ENCODE measurements at places on chromosomes 3 and 15.

DNA sequence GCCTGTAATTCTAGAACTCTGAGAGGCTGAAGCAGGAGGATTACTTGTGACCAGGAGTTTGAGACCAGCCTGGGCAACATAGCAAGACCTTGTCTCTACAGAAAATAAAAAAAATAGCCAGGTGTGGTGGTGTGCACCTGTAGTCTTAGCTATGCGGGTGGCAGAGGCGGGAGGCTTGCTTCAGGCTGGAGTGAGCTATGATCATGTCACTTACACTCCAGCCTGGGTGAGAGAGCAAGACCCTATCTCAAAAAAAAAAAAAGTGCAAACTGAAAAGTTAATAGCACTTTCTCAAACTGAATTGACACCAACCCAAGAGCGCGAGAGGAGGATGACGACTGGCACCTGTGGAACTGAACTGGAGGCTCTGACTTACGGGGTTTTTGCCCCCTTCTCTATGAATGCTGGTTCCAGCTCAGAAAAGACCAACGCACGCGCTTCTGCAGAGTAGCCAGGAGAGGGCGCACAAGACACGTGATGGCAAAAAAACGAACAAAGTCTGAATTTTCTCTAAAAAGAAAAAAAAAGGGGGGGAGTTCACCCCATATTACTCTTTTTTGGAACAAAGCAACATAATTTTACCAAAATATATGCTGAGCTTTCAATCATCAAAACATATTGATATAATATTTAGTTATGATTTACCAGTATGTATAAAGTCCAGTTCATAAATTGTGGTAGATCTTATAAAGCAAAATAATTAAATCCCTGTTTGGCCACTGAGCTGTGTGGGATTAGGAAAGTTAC, 23.7 kb downstream of the CFAP92 start:
- peak; percentile 26 for DNase-seq

DNA sequence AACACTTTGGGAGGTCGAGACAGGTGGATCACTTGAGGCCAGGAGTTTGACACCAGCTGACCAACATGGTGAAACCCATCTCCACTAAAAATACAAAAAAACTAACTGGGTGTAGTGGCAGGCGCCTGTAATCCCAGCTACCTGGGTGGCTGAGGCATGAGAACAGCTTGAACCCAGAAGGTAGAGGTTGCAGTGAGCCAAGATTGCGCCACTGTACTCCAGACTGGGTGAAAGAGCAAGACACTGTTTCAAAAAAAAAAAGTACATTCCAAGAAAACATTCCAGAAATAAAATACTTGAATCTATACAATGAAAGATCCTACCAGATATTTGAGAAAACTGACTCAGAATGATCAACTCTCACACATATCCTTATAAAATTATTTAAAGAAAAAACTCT, 30.4 kb downstream of the TFDP2 start:
- no peak for DNase-seq

DNA sequence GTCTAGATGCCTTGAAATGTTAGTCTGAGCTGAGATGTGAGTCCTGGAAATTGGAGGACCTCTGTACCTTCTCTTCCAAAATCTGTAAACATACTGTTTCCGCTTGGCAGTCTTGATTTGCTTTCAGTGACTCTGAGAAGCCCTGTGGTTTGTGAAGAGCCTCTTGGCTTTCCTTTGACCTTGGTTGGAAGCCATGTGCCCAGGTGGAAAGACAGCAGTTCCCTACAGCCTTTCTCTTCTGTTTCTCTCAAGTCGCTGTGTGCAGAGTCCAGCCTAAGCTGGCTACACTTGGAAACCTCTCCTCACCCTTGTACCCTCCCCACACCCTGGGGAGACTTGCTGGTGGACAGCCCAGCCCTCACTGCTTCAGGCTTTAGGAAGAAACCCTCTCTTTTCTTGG, 129.8 kb upstream of the CTDSPL start:
- no peak for DNase-seq

DNA sequence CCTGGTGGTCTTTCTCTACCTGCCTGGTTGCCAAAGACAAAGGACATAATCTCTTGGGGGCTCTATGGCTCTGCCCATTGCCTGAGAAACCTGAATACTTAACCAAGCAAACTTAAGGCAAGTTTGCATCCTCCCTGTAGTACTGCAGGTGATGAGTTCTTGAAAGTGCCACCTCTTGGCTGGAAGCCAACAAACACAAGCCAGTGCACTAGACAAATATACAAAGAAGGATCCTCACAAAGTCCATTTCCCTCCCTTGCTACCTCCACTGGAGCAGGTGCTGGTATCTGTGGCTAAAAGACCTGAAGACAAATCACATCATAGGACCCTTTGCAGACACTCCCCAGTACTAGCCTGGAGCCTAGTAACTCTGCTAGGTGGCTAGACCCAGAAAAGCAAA, 772.3 kb downstream of the SI start:
- no peak for DNase-seq

GRCh38 chr3:56879436-56880215, 77.9 kb upstream of the ARHGEF3 start:
- no peak for DNase-seq

DNA sequence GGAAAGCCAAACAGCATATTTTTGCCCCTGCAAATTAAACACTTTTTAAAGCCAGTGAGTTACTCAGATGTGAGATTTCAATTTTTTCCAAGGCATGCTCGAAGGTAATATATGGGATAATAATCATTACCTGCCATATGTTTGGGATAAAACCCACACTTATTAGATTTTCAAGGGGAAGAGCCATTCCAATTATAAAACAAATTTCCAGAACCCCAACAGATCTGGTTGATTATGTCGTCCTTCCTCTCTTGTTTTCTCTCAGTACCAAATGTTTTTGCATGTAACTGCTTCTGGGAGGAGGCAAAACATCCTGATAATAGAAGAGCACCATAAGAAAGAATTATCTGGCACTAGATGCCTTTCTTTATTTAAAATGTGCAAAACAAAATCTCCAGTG, 115.1 kb downstream of the AKAP13 start:
- no peak for DNase-seq

- DNase-seq, result no peak
Measured at GRCh38 chr15:92078270-92078669, 224.8 kb downstream of the SLCO3A1 start.

DNA sequence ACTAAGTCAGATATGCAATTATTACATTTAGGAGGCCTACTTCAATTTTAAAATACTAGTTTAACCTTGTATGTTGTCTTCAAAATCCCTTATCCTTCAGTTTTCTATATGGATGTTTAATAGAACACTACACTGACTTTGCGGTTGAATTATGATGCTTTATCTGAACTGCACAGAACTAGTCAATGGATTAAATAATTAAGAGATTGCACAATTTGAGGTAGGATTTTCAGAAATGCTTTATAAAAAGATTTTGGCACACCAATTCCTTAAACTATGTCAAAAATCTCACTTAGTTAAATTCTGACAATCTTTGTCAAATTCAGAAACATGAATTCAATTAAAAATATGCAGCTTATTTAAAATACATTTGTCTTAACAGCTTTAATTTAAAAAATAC, 28.1 kb downstream of the ATOSA start:
- DNase-seq, result no peak

DNA sequence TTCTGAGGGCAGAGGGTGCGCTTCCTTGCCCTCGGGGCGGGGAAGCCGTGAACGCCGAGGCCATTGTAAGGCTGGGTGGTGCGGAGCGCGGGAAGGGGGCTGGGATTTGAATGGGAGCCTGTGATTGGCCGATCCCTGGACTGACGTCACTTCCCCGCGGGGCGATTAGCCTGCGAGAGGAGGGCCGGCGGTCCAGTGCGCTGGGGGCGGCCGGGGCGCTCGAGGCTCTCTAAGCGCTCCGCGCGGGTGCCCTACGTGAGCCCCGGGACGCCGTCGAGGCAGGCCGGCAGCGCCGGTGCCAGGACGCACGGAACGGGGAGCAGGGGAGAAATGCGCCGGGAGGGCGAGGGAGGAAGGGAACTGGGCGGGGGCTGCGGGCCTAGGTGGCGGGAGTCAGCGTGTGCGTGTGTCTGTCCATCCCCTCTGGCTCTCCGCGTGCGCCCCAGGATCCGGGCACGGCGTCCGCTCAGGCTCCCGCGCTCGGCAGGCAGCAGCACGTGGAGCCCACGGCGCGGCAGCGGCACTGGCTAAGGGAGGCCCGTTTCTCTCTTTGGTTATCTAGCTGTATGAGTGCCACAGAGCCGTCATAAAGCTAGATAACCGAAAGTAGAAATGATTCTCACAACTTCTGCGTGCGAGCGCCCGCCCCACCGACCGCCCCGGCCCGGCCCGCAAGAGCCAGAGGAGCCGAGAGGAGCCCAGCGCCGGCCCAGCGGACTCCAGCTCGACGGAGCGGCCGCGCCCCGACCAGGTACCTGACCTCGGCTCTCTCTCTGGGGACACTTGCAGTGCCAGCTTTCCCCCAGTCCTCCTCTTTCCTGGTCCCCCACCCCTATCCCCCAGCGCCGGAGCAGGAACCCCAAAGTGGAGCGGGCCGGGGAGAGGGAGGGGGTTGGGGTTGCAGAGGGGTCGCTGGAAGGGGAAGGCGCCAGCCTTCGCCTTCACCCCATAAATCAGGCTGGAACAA, 33.1 kb upstream of the POLG start:
- DNase-seq, result no peak

GRCh38 chr3:11305509-11305908, 33.3 kb downstream of the ATG7 start:
- no peak for DNase-seq

DNA sequence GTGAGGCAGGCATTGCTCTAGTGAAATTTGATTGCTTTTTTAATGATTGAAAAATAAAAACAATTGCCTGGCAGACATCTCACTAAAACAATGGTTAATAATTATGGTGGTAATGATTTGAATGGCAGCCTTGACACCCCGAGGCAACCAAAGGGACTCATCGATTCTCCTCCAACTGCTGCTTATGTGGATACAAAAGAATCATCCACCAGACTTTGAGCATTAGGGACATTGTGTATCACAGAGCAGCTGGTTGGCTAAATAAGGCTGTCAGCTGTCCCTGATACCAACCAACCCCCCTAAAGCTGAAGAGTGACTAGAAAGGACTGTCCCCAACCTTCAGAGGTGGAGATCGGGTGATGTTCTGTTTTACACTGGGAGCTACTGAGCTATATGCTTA, 1.7 kb upstream of the CD47 start:
- no peak for DNase-seq

DNA sequence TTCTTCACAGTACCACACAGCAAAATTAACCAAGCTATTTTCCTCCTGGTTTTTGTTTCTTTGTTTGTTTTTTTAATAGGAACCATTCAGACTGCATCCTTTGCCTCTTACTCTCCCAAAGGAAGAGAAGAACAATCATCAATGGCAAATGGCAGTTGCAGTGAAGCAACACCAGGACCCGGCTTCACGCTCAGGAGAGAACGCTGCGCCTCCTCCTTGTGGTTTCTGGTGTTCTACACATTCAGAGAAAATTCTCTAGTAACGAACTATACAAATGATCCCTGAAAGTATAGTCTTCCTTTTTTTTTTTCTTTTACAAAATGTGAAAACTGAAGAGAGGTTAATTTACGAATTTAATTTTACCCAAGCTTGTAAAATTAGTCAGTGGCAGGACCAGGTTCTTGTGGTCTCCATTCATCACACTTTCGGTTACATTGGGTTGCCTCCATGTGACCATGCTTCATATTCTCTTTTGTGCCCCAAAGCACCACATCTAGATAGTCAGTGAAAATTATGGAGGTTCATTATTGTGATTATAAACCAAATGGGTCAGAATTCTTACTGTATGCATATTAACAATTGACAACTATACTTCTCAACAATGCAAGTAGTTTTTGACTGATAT, 10.6 kb upstream of the MINDY2 start:
- no peak for DNase-seq

- DNase-seq, result no peak
Measured at GRCh38 chr3:161250116-161250515, 29.0 kb downstream of the NMD3 start.

GRCh38 chr3:21751886-21752285, 876 bp upstream of the ZNF385D start:
- DNase-seq, result no peak

GRCh38 chr15:46301291-46301690, 666.5 kb downstream of the SQOR start:
- DNase-seq, result no peak

DNA sequence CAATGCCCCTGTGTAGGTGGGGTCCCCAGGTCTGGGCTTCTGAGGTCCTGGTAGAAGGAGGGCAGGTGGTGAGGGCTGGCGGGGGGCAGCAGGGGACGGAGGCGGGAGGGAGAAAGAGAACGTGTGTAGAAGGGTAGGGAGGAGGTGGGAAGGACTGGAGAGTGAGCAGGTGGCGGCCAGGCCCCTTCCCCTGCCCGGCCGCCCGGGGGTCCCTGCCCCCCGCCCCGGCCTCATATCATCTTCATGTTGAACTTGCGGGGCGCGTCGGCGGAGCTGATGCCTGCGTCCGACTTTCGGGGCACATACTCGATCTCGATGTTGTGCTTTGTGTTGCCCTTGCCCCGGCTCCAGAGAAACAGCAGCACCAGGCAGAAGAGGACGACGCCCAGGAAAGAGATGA, 18.9 kb downstream of the LINGO1 start:
- no peak for DNase-seq

- no peak for DNase-seq
Measured at GRCh38 chr3:190041333-190042041, 79.2 kb downstream of the P3H2 start.

- no peak for DNase-seq
Measured at GRCh38 chr15:48858401-48858800, 19.5 kb upstream of the EID1 start.

Measured in stimulated activated CD4-positive, alpha-beta T cell treated with anti-CD3 and anti-CD28 coated beads, TNF-alpha, amount 100 ng/mL, for 4 hours (primary cell).